Ovary (tissue), 10 donors: ENCODE measurements at places on chromosomes 5 and 9. TPM values are rescaled to one million over a fixed set of nuclear protein-coding genes. Genes with fewer than 3 reads are reported as not detected.

GRCh38 chr5:178387856-178388190 lies 155.2 kb upstream of the PHYKPL start:
- no peaks in the 10 kb centered on the region for H3K36me3 ChIP-seq
- no peaks in the 10 kb centered on the region for H3K4me1 ChIP-seq
- H3K27ac ChIP-seq = no peak overlapping the region
- H3K4me3 ChIP-seq = no peak overlapping the region
- no peak for DNase-seq

- H3K27me3 ChIP-seq = no peaks in the 10 kb centered on the region
- H3K36me3 ChIP-seq = no peaks in the 10 kb centered on the region
- H3K4me3 ChIP-seq = no peak overlapping the region
- H3K27ac ChIP-seq = no peak overlapping the region
- no peaks in the 10 kb centered on the region for H3K4me1 ChIP-seq
Measured at GRCh38 chr9:72538921-72539702, 17.7 kb downstream of the TMC1 start.

DNA sequence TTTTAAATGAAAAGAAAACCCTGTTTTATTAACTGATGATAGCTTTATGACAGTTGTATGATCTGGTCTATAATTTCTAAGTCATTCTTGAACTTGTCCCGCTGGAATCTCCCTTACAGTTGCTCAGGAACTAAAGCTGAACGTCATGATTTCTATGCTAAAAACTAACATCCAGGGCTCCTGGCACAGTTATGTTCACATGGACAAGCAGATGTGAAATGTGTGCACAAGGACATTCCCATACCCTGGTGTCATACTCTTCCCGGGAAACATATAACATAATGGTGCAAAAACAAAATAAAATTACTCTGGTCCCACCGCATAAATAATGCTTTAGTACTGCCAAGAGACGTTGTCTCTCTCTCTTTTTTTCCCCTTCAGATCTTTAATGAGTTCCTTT lies 134.9 kb downstream of the PRDM6 start:
- no peak overlapping the region for H3K27ac ChIP-seq
- H3K4me1 ChIP-seq = no peaks in the 10 kb centered on the region
- no peaks in the 10 kb centered on the region for H3K36me3 ChIP-seq
- H3K4me3 ChIP-seq = no peak overlapping the region

DNA sequence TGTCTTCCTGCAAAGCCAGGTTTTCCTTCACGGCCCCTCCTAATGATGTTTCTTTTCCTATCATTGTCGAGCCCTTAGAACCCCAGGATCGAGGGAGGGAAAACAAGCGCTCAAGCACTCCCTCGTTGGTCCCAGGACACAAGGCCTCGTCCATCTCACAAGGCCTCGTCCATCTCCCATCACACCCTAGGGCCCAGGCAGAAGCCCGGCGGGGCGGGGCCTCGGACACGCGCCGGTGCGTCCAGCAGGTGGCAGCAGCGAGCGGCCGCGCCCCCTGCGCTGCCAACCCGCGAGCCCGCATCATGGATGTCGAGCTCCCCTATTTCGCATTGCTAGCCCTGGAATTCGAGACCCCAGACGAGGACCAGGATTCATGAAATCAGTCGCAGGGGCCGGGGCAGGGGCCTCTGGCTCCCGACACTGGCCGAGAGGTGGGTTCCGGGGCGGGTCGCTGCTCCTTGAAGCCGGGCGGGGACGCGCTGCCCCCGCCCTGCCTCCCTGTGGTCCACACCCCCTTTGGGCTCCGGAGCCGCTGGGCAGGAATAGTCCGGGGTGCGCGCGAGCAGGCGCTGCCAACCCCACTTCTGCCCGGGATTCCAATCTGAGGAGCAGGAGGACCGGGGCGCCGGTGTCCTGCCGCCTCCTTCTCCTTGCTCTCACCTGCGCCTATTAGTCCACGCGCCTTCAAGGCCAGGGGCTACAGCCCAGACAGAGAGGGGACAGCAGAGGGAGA lies at the start of gene ABLIM3:
Gene ABLIM3, plus strand, starts transcription at position 270 of the 733 bp plus-strand sequence. CDS start 603 bp downstream, outside the sequence.
- peak within 1 kb of the TSS; percentile 77 for H3K4me3 ChIP-seq
- H3K27ac ChIP-seq = peak within 1 kb of the TSS; percentile 55
- H3K36me3 ChIP-seq = no peaks in the 10 kb centered on the region
- peak; percentile 79 for DNase-seq

The GABRP gene
- total RNA-seq = 1.0 TPM

The PLAC8L1 gene
- total RNA-seq = not detected

The PCDHA4 gene
- total RNA-seq = 1.1 TPM

GRCh38 chr5:169831331-169831730 lies 149.0 kb downstream of the INSYN2B start:
- DNase-seq = no peak
- H3K36me3 ChIP-seq = no peaks in the 10 kb centered on the region
- H3K4me1 ChIP-seq = no peaks in the 10 kb centered on the region
